A549 treated with GW870086 at 1 μM for 4 hours (cell line): ENCODE measurements at places on chromosomes 1 and 21. TPM values are rescaled to one million over a fixed set of nuclear protein-coding genes. Genes with fewer than 3 reads are reported as not detected.

The TAF5L gene
- total RNA-seq = 20.1 to 25.1 TPM (median 21.7 TPM) in 5 replicates

The FABP3 gene
- not detected in 5 replicates for total RNA-seq

The PCBP3 gene
- total RNA-seq = 0.62 to 2.1 TPM (median 1.6 TPM) in 5 replicates

The SDC3 gene
- 7.9 to 9.7 TPM (median 8.3 TPM) in 5 replicates for total RNA-seq

The PEA15 gene
- total RNA-seq = 166 to 186 TPM (median 176 TPM) in 5 replicates

The C4BPA gene
- 0.46 to 0.77 TPM (median 0.54 TPM) in 5 replicates for total RNA-seq

The ALDH4A1 gene
- total RNA-seq = 10.7 to 14.0 TPM (median 13.2 TPM) in 5 replicates

The OLFML3 gene
- 3.4 to 5.4 TPM (median 4.0 TPM) in 5 replicates for total RNA-seq

The AK5 gene
- total RNA-seq = 6.3 to 8.7 TPM (median 8.1 TPM) in 5 replicates

The SH3D21 gene
- total RNA-seq = 2.0 to 3.2 TPM (median 2.3 TPM) in 5 replicates

The SPATA21 gene
- total RNA-seq = 0.05 to 0.11 TPM (median 0.06 TPM) in 4 of 5 replicates, not detected in the other

The MX1 gene
- total RNA-seq = 1.4 to 2.4 TPM (median 1.7 TPM) in 5 replicates

The PCP4L1 gene
- total RNA-seq = 0.10 to 0.11 TPM in 2 of 5 replicates, not detected in the others

The BCAR3 gene
- 72.3 to 91.1 TPM (median 84.2 TPM) in 5 replicates for total RNA-seq

The SHISA4 gene
- total RNA-seq = 12.1 to 18.3 TPM (median 16.2 TPM) in 5 replicates

The DNAJC6 gene
- total RNA-seq = 4.8 to 8.0 TPM (median 7.7 TPM) in 5 replicates

The S100A8 gene
- total RNA-seq = not detected in 5 replicates

The PLA2G5 gene
- not detected in 5 replicates for total RNA-seq

The PPIAL4G gene
- not detected in 5 replicates for total RNA-seq

The IGFN1 gene
- total RNA-seq = 0.45 to 0.91 TPM (median 0.64 TPM) in 5 replicates

The KCNJ6 gene
- 2.8 to 4.0 TPM (median 3.8 TPM) in 5 replicates for total RNA-seq

The KLF17 gene
- 0.57 to 0.67 TPM (median 0.63 TPM) in 5 replicates for total RNA-seq

The ERG gene
- total RNA-seq = not detected in 5 replicates

The ELF3 gene
- total RNA-seq = 182 to 260 TPM (median 231 TPM) in 5 replicates

The AADACL3 gene
- total RNA-seq = not detected in 5 replicates

The TMEM269 gene
- 0.05 to 0.13 TPM (median 0.08 TPM) in 5 replicates for total RNA-seq

The FAM43B gene
- 2.9 to 4.4 TPM (median 4.0 TPM) in 5 replicates for total RNA-seq

The INSRR gene
- total RNA-seq = not detected in 5 replicates

The KCNJ9 gene
- total RNA-seq = not detected in 5 replicates

The ERICH3 gene
- not detected in 5 replicates for total RNA-seq

The FBXO2 gene
- 6.3 to 9.6 TPM (median 9.2 TPM) in 5 replicates for total RNA-seq

The ADAMTS4 gene
- total RNA-seq = 0.03 TPM in 1 of 5 replicates, not detected in the others

The TMIGD3 gene
- total RNA-seq = not detected in 5 replicates

The GRIK1 gene
- total RNA-seq = not detected in 5 replicates

The LEFTY2 gene
- 0.06 to 0.24 TPM in 2 of 5 replicates, not detected in the others for total RNA-seq

The PTPN7 gene
- not detected in 5 replicates for total RNA-seq

The TNFRSF4 gene
- 0.12 to 0.22 TPM in 2 of 5 replicates, not detected in the others for total RNA-seq
